Pancreas (tissue), 10 donors: ENCODE measurements at places on chromosomes 3 and 15. TPM values are rescaled to one million over a fixed set of nuclear protein-coding genes. Genes with fewer than 3 reads are reported as not detected.

DAZL gene
- not detected for total RNA-seq

COL6A5 gene
- total RNA-seq = not detected

GPD1L gene
- total RNA-seq = 17.4 TPM

TGM4 gene
- total RNA-seq = not detected

SLC2A2 gene
- total RNA-seq = 3.0 TPM

EFHB gene
- total RNA-seq = not detected
